ENCODE measurements at places on chromosomes 1 and 21.

GRCh38 chr21:42109873-42110525, 38.9 kb downstream of the UMODL1 start:
- no peak for DNase-seq

DNA sequence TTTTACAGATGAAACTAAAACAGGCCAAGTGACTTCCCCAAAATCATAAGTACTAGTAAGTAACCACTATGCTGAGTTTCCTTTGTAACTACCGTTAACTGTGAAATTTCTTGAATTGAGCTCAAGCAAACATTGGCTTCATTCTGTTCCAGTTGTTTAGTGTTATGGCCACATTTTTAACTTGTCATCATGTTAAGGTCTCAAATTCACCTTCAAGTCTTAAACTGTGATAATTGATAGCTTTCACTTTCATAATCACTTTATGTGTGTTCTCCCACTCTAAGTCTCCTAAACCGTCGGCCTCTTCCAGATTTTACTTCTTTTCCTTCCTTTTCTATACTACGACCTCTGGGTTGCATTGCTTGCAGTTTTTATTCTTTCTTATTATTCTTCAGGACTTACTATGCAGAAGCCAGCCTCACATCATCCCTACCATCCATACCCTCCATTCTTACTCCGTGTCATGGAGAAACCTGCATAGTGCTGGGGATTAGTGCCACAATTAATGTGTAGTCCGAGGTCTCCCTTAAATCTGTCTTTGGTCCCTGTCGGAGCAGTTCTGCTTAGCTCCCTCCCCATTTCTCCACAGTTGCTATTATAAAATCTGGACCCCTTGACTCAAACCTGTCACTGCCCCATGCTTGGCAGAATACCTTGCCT, 5.8 kb downstream of the KIF1B start:
- no peak for DNase-seq

GRCh38 chr1:186325239-186325638, 49.8 kb downstream of the TPR start:
- no peak for DNase-seq

GRCh38 chr1:203563291-203563690, 63.3 kb upstream of the ATP2B4 start:
- DNase-seq, result no peak

- no peak for DNase-seq
Observed at GRCh38 chr1:171213559-171214454, 28.7 kb downstream of the FMO2 start.

DNA sequence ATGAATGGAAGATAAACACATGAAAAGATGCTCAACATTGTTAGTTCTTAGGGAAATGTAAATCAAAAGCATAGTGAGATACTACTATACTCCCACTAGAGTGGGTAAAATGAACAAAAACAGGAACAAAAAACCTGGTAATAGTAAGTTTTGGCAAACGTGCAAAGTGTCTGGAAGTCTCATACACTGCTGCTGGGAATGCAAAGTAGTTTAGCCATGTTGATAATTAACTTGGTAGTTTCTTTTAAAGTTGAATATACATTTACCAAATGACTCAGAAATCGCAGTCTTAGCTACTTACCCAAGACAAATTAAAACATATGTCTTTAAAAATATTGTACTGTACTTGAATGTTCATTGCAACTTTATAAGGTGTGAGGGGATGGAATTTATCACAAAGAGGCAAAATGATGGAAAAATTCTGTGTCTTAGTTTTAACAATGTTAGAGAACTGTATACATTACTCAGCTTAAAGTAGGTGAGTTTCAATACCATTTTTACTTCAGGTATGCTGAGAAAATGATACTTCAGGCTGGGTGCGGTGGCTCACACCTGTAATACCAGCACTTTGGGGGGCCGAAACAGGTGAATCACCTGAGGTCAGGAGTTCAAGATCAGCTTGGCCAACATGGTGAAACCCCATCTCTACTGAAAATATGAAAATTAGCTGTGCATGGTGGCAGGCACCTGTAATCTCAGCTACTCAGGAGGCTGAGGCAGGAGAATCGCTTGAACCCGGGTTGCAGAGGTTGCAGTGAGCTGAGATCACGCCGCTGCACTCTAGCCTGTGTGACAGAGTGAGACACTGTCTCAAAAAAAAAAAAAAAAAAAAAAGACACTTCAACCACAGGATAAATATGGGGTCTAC, 102.3 kb downstream of the PDE4B start:
- DNase-seq, result no peak

DNA sequence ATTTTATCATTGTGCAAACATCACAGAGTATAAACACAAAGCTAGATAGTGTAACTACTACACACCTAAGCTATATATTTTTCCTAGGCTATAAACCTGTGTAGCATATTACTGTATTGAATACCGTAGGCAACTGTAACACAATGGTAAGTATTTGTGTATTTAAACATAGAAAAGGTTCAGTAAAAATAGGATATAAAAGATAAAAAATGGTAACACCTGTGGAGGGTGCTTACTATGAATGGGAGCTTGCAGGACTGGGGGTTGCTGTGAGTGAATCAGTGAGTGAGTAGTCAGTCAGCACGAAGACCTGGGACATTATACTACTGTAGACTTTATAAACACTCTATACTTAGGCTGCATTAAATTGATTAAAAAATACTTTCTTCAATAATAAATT, 4.1 kb downstream of the DTL start:
- DNase-seq, result no peak

- DNase-seq, result no peak
Observed at GRCh38 chr1:157819896-157820295, at the start of gene FCRL1. Gene FCRL1 (minus strand): TSS chr1:157820120. CDS start chr1:157820037, 83 bp downstream.
